ENCODE measurements at places on chromosomes 5 and 9.
A peak's percentile ranks its signal among the peaks of the same experiment; 100 is the strongest.

- DNase-seq, result no peak
Observed at GRCh38 chr5:35464757-35465156, 152.9 kb upstream of the SPEF2 start.

GRCh38 chr5:158139161-158139560, 280.2 kb upstream of the CLINT1 start:
- no peak for DNase-seq

GRCh38 chr9:87602933-87603643, 105.4 kb downstream of the DAPK1 start:
- no peak for DNase-seq

DNA sequence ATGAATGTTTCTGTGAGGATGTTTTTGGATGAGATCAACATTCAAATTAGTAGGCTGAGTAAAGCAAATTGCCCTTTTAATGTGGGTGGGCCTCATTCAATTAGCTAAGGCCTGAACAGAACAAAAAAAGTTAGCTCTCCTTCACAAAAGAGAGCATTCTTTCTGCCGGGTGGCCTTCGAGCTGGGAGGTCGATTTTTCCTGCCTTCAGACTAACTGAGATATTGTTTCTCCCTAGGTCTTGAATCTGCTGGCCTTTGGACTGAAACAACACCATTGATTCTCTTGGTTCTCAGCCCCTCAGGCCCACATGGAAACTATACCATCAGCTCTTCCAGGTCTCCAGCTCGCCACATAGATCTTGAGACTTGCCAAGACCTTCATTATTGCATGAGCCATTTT, 29.1 kb upstream of the FREM1 start:
- no peak for DNase-seq

DNA sequence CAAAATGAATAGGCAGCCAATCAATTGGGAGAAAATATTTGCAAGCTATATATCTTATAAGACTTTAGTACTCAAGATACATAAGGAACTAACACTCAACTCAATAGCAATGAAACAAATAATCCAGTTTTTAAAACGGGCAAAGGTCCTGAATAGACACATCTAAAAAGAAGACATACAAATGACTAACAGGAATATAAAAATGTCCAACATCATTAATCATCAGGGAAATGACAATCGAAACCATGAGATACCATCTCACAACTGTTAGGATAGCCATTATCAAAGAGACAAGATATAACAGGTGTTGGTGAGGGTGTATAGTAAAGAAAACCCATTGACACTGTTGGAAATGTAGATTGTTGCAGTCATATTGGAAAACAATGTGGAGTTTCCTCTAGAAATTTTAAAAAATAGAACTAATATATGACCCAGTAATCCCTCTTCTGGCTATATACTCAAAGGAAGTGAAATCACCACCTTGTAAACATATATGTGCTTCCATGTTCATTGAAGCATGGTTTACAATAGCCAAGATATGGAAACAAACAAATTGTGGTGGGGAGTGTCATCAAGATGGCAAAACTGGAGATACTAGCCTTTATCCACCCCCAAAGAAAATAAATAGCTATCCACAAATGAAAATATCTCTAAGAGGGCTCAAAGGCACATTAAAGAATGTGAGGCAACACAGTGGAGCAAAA, 13.9 kb upstream of the BTNL3 start:
- DNase-seq, result no peak

DNA sequence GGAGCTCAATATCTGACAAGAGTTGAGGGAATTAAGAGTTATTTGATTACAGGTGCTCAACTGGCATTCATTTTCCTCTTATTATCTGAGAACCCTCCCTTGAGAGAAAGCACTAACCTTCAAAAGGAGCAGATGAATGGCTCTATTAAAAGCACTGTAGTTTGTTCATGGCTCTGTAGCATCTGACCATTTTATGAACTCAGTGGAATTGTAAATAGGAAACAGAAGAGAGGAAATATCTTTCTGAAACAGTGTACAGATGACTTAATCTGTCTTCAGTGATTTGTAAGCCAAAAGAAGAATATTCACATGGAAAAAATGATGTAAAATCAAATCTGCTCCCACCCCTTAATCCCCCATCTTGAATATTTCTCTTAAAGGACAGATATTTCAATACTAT, 810.4 kb upstream of the GRAMD2B start:
- DNase-seq, result no peak

- DNase-seq, result no peak
Observed at GRCh38 chr5:66565878-66566277, 30.3 kb upstream of the MAST4 start.

- no peak for DNase-seq
Observed at GRCh38 chr5:116479776-116480675, 94.6 kb downstream of the SEMA6A start.

DNA sequence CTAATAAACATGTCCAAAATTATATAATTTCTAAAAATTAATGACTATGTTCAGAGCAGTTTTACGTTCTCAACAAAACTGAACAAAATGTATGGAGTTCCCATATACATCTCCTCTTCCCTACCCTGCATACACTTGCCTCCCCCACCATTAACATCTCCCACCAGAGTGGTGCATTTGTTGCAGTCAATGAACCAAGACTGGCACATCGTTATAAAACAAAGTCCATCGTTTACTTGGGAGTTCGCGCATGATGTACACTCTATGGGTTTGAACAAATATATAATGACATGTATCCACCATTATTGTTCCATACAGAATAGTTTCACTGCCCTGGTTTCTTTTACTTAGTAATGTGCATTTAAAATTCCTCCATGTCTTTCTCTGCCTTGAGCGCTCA, 130.1 kb downstream of the APBA1 start:
- no peak for DNase-seq

GRCh38 chr5:171342362-171343111, 33.5 kb downstream of the TLX3 start:
- DNase-seq, result peak; percentile 49

DNA sequence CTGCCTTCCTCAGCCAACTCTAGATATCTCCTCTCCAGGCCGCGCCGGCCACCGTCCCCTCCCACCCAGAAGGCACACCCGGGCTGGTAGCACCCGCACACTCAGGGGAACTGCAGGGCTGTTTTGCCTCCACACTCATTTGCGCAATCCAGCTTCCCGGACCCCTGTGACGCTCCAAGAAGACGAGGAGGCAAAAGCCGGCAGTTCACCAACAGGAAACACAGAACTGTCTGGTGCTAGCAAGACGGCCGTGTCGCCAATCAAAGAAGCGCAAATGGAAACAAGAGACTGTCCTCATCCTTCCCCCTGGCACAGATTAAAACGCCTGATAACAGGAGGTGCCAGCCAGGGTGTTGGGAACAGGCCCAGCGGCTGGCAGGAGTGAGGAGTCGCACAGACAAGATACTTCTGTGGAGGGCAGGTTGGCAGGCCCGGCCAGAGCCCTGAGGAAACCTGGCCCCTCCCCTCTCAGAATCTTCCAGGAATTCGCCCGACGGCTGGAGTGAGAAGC, 7.8 kb downstream of the AGPAT2 start:
- no peak for DNase-seq

DNA sequence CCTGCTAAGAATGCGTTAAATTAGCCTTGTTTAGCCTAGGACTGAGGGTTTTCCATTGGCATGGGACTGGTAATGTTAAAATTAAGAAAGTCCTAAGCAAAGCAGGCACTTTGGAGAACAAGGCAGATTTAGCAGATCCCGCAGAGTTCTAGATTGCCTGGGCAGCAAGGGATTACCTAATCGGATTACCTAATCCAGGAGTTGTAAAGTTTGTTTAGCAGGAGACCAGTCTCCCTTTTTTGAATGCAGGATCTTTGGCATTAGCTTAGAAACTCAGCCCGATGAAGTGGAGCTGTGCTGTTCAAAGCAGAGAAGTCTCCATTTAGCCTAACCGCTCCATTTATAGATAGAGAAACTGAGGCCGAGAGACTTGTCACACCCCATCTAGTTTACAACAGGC, 206.0 kb downstream of the DMRT2 start:
- DNase-seq, result no peak

DNA sequence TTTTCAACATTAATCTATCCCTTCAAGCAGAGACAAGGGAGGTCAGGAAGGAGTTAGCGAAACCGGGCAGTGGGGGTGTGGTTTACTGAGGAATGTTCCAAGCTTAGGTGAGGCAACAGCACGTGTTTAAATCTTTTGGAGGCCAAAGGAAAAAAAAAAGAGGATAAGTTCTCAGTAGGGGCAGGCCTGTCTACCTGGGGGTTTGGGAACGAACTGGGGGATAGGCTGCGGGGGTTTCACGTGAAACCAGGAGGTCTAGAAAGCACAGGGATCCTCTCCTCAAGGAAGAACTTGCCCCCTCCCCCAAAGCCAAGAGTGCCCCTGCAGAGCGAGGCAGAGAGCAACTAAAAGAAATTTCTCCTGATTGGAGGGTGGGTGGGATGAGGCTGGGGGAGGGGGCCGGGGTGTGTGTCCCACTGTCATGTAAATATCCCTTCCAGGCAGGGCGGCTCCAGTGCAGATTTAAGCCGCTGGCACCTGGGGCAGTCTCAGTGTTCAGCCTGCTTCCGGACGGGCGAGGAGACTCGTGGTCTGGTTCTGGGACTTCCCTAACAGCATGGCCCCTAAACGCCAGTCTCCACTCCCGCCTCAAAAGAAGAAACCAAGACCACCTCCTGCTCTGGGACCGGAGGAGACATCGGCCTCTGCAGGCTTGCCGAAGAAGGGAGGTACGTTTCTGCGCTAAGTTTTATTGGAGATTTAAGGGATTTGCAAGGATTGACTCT, 5.5 kb upstream of the SET start:
- DNase-seq, result no peak

GRCh38 chr9:106334081-106334480, 528.9 kb upstream of the ZNF462 start:
- no peak for DNase-seq

GRCh38 chr9:20854444-20854843, 170.4 kb downstream of the FOCAD start:
- no peak for DNase-seq

- no peak for DNase-seq
Observed at GRCh38 chr5:56974241-56974640, 22.3 kb upstream of the MIER3 start.

- DNase-seq, result no peak
Observed at GRCh38 chr9:134491856-134492255, 149.7 kb upstream of the COL5A1 start.

- no peak for DNase-seq
Observed at GRCh38 chr5:167029488-167029887, 1262.0 kb upstream of the WWC1 start.

DNA sequence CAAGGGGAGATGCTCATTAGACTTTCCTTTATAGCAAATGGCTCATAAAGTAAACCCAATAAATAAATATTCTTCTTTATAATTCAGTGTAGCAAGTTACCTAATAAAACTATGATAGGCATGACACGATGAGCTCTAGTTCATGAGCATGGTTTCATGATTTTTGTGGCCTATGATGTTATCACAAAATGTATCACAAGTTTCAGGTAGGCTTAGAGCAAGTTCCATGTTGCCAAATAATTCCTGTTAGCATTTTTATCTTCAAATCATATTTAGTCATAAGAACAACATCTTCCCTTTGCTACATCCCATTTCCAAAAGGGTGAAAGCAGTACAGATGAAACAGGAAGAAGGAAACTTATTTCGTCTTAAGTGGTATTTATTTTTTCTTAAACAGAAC, 200.2 kb downstream of the ENC1 start:
- no peak for DNase-seq

DNA sequence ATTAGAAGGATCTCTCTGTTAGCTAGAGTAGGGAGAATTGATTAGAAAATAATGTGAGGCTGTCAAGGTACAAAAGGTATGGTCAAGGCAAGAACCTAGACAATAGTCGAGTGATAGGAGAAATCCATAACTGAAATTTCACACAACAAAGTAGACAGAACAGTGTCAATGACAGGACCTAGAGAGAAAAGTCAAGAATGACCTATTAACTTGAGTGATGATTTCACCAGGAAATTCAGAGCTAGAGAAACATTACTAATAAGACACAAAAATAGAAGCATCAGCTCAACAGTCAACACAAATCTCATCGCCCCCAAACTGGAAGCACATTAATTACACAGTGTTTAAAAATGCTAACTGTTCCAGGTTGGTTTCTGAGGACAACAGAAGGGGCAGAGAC, 532.4 kb downstream of the CDH10 start:
- DNase-seq, result no peak

GRCh38 chr5:149732324-149733128, 2.4 kb downstream of the PPARGC1B start:
- DNase-seq, result no peak

- DNase-seq, result no peak
Observed at GRCh38 chr9:136047076-136047774, 47.9 kb downstream of the NACC2 start.

GRCh38 chr9:87292449-87293191, 205.0 kb upstream of the DAPK1 start:
- DNase-seq, result no peak

DNA sequence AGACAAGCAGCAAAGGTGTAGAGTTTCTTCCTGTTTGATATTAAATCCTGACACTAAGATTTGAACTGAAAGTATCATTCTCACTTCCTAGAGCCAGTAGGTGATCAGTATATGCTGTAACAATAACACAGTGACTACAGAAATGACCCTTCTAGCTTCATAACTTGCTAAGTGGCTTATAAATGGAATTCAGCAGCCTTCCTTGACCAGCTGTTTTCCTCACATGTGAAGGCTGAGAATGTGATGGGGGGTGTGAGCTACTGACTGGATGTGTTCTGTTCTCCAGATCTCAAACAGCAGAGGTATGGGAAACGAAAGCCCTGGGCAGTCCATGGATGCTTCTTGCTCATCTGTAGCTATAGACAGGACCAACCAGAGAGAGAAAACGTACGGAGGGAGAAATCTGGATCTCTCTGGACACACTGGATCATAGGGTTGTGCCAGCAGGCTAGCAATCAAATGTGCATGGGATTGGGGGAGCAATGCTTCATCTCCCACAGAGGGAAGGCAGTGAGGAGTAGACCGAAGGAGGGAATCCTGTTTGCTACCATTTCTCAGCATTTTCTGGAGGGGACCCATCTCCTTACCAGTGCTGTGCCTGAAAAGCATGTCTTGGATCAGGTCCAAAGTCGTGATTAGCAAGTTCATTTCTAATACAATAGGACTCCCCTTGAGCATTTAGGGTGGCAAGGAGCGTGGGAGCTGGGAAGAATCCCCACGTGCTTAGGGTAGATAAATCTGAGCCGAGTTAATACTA, 39.4 kb downstream of the TNFAIP8 start:
- DNase-seq, result no peak

Data from fibroblast of the conjunctiva (primary cell).